ENCODE measurements at places on chromosomes 2 and 18.

GRCh38 chr2:151637271-151637781 lies 97.0 kb downstream of the NEB start:
- DNase-seq: peak; percentile 38

- DNase-seq: no peak
These were observed 207.6 kb upstream of the PARD3B start for GRCh38 chr2:204337638-204338037.

DNA sequence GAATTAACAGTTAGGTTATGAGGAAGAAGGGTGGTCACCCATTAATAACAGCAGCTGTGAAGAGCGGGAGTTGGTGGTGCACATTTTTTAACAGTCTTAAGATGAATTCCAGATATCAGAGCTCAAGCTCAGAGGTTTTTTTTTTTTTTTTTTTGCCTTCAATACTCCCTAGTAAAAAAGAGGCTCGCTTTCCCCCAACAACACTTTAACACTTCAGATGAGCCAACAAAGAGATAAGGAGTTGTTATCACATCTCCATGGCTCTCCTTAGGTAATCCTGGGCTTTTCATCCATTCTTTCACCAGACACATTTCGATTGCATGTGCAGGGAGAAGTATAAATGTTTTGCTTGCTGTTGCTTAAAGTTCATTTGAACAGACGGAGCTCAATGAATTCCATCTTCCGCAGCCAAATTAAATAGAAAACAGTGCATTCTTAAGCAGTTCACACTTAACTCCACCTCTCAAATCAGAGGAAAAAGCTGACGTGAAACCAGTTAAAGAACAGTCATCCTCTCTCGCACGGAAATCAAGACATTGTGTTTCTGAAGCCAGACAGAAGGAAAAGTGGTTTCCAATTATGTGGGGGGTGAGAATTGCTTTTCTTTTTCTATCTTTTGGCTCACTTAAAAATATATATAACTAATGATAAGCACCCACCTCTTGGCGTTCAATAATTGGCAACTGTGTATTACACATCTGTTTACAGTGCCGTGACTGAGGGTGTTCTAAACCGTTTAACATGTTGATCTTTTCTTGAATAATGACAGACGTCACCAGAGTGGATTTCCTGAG lies 118.2 kb downstream of the ZNF521 start:
- no peak for DNase-seq

DNA sequence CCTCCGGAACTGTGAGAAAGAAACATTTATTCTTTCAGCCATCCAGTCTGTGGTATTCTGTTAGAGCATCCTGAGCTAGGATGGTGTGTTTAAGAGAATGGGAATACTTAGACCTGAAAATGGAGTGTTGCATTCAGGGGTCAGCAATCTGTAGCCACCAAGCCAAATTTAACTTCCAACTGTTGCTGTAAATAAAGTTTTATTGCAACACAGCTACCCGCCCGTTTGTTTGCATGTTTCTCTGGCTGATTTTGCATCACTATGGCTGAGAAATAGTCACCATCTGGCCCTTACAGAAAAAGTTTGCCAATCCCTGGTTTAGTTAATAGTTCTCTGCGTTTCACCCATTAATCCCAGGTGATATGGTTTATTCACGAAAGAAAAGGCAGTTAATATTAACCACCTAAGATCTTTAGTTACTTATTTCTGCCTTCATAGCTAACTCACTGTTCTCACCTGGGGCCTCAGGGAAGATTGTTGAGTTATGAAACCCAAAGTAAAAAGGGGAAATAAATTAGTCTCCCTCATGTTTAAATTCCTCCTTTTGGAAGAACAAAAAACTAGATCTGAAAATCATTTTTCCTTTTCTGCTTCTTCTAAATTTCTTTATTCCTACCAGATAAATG lies 9.5 kb upstream of the CYS1 start:
- DNase-seq: no peak

- no peak for DNase-seq
These were observed 257.0 kb upstream of the GYPC start for GRCh38 chr2:126399001-126399400.

- no peak for DNase-seq
These were observed 130.5 kb upstream of the CREB1 start for GRCh38 chr2:207399301-207399700.

DNA sequence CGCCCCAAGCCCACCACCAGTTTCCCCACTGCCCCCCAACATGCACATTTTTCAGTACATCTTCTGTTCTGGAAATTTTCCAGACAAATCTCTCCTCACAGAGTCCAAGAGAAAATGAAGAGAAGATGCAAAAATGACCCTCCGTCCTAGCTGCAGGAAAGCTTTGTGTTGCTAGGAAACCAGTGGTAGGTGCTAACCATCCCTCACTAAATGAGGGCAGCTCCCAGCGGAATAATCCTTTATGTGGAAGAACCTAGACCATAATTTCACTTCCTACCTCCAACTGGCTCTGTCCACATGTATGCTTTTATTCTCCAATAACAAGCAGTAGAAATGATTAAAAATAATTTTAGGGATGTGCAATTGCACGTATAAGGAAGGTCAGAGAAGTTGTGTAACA lies 311.9 kb upstream of the EPHA4 start:
- no peak for DNase-seq

Data from stimulated activated CD8-positive, alpha-beta memory T cell treated with anti-CD3 and anti-CD28 coated beads, Interleukin-4, amount 100 ng/mL, for 4 hours (primary cell).